ENCODE measurements at places on chromosomes 1 and 21. TPM values are rescaled to one million over a fixed set of nuclear protein-coding genes. Genes with fewer than 3 reads are reported as not detected.

- no peak for DNase-seq
Measured at GRCh38 chr1:65344171-65344814, 35.0 kb downstream of the DNAJC6 start.

- no peak for DNase-seq
Measured at GRCh38 chr1:72286401-72286800, 4.1 kb upstream of the NEGR1 start.

DNA sequence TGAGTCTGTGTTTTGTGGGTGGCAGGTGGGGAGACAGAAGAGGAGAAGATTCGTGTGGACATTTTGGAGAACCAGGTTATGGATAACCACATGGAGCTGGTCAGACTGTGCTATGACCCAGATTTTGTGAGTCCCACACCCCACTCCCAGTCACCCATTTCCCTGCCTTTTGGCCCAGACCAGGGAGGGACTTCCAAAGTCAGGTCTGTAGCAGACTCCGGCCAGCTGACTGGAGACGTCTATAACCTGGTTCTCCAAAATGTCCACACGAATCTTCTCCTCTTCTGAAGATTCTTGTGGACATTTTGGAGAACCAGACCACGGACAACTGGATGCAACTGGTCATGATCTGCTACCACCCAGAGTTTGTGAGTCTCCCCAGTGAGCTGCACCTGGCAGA lies 1.6 kb downstream of the GSTM5 start:
- DNase-seq: no peak

The OVAAL gene
- total RNA-seq: not detected

The PHLDA3 gene
- 41.6 TPM for total RNA-seq

Data from IMR-90 (cell line).